ENCODE measurements at places on chromosomes 3 and 15. TPM values are rescaled to one million over a fixed set of nuclear protein-coding genes. Genes with fewer than 3 reads are reported as not detected.

- H3K36me3 ChIP-seq = no peaks in the 10 kb centered on the region
- no peaks in the 10 kb centered on the region for H3K27me3 ChIP-seq
- DNase-seq = no peak
Observed at GRCh38 chr3:117610156-117610555, 900.6 kb downstream of the TUSC7 start.

- no peak overlapping the region for H3K4me3 ChIP-seq
- DNase-seq = no peak
- no peaks in the 10 kb centered on the region for H3K4me1 ChIP-seq
- H3K27me3 ChIP-seq = no peaks in the 10 kb centered on the region
- H3K36me3 ChIP-seq = no peaks in the 10 kb centered on the region
Observed at GRCh38 chr3:169323578-169324451, 339.7 kb downstream of the MECOM start.

The SEMA3G gene
- 0.47 TPM for total RNA-seq

DNA sequence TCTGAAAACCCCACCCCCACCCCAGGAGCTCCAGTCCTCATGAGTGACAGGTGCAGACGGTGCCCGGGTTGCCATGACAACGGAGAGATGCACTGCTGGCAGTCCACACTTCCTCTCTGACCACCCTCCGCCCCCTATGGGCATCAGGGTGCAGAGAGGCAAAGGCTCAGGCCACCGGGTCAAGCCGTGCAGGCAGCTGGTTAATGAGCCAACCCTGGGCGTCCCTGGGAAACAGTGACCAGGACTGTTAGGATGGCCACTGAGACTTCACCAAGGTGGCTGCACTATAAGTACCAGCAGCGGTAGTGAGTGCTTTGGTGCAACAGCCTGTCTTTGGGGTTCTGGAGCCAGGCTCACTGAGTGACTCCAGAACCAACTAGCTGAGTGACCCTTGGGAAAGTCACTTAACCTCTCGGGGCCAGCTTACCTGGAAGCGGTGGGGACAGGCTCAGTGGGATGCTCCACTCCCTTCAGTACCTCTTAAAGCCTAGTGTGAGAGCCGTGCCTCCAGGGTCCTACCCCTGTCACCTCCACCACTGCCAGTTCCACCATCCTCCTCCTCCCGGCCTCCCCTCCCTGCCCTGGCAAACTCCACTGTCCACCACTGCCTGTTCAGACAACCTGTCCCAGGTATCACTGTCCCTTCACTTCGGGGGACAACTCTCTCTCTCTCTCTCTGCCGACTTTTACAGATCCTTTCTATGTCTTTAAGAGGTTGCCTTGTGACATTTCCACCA is 121.0 kb upstream of the PRR20G start:
- H3K27me3 ChIP-seq = no peaks in the 10 kb centered on the region
- no peak overlapping the region for H3K4me3 ChIP-seq

DNA sequence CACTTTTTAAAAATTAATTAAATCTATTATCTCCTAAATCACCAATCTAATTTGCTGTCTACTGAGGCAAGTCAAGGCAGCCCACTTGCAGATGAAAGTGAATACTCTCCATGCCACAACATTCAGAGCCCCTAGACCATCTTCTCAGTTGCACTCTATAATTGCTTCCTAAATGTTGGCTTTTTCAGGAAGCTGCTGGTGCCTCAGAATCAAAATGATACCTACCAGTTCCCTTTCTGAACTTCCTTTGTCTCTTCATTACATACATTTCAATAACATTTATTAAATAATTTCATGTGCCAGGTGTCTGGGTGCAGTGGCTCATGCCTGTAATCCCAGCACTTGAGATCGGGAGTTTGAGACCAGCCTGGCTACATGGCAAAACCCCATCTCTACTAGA is 124.1 kb downstream of the SERPINI1 start:
- no peak for DNase-seq
- H3K4me3 ChIP-seq = no peak overlapping the region
- no peaks in the 10 kb centered on the region for H3K4me1 ChIP-seq
- no peak overlapping the region for H3K27ac ChIP-seq

DNA sequence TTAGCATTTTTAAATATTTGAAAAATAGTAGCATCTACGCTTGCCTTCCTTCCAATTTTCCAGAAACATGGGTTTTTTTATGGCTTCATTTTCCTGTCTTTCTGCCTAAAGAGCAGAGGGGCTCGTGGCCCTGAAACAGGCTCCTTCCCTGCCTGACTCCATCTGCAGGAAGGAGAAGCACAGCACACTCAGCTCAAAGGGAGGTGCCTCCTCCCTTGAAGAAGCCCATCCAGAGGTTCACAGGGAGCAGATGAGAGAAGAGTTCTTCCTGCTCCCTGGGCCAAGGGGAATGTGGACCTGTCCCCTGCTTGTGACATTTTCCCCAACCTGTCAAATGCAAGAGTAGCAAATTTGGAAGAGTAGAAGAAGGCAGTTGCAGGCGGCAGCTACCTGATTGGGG is 55.8 kb downstream of the BBX start:
- no peaks in the 10 kb centered on the region for H3K27me3 ChIP-seq
- H3K27ac ChIP-seq = no peak overlapping the region
- no peak for DNase-seq
- no peaks in the 10 kb centered on the region for H3K4me1 ChIP-seq
- H3K36me3 ChIP-seq = no peaks in the 10 kb centered on the region

GRCh38 chr15:60831540-60831939 is 352.6 kb upstream of the ICE2 start:
- H3K36me3 ChIP-seq = no peaks in the 10 kb centered on the region
- no peak overlapping the region for H3K27ac ChIP-seq
- H3K4me3 ChIP-seq = no peak overlapping the region
- H3K27me3 ChIP-seq = no peaks in the 10 kb centered on the region

The ZDHHC23 gene
- total RNA-seq = 2.3 TPM

The C3orf85 gene
- total RNA-seq = not detected

- no peaks in the 10 kb centered on the region for H3K4me1 ChIP-seq
- H3K27me3 ChIP-seq = no peaks in the 10 kb centered on the region
- H3K36me3 ChIP-seq = no peaks in the 10 kb centered on the region
- no peak overlapping the region for H3K27ac ChIP-seq
- DNase-seq = no peak
Observed at GRCh38 chr3:138351916-138352550, 3.7 kb downstream of the MRAS start.

The ITGA11 gene
- total RNA-seq = 1.0 TPM

- H3K4me1 ChIP-seq = no peaks in the 10 kb centered on the region
- no peaks in the 10 kb centered on the region for H3K27me3 ChIP-seq
- DNase-seq = no peak
- H3K27ac ChIP-seq = no peak overlapping the region
- no peaks in the 10 kb centered on the region for H3K36me3 ChIP-seq
- no peak overlapping the region for H3K4me3 ChIP-seq
Observed at GRCh38 chr15:92053753-92054316, 200.3 kb downstream of the SLCO3A1 start.

GRCh38 chr3:62589078-62589477 is 215.7 kb upstream of the FEZF2 start:
- H3K4me3 ChIP-seq = no peak overlapping the region
- no peak for DNase-seq
- H3K4me1 ChIP-seq = no peaks in the 10 kb centered on the region
- no peak overlapping the region for H3K27ac ChIP-seq
- no peaks in the 10 kb centered on the region for H3K27me3 ChIP-seq
- H3K36me3 ChIP-seq = no peaks in the 10 kb centered on the region

- no peaks in the 10 kb centered on the region for H3K4me1 ChIP-seq
- no peaks in the 10 kb centered on the region for H3K36me3 ChIP-seq
- H3K27ac ChIP-seq = no peak overlapping the region
- no peaks in the 10 kb centered on the region for H3K27me3 ChIP-seq
- no peak for DNase-seq
Observed at GRCh38 chr3:32410367-32411246, 19.0 kb downstream of the CMTM7 start.

The KCNMB2 gene
- total RNA-seq = 0.08 TPM

The PLSCR5 gene
- not detected for total RNA-seq

- no peaks in the 10 kb centered on the region for H3K27me3 ChIP-seq
- no peak for DNase-seq
- peaks cover 2% of the 10 kb centered on the region for H3K36me3 ChIP-seq
- peaks cover 23% of the 10 kb centered on the region for H3K4me1 ChIP-seq
Observed at GRCh38 chr3:16303037-16303575, 38.1 kb downstream of the OXNAD1 start.

- H3K27me3 ChIP-seq = no peaks in the 10 kb centered on the region
- H3K4me3 ChIP-seq = no peak overlapping the region
- H3K36me3 ChIP-seq = no peaks in the 10 kb centered on the region
- H3K27ac ChIP-seq = no peak overlapping the region
- no peak for DNase-seq
Observed at GRCh38 chr3:128341659-128342395, 124.9 kb downstream of the DNAJB8 start.
